Stimulated activated CD4-positive, alpha-beta T cell treated with anti-CD3 and anti-CD28 coated beads, Interleukin-1b, Interleukin-23, amount 100 ng/mL, for 1 hour (primary cell): ENCODE measurements at places on chromosomes 4 and X.

GRCh38 chr4:54840992-54841768, 183.4 kb downstream of the KIT start:
- no peak for DNase-seq

- no peak for DNase-seq
Observed at GRCh38 chr4:27272217-27272616, 411.6 kb downstream of the STIM2 start.

GRCh38 chr4:52617336-52618020, 41.6 kb downstream of the USP46 start:
- DNase-seq = no peak

GRCh38 chrX:130702867-130703707, 199.9 kb downstream of the ENOX2 start:
- DNase-seq = no peak

GRCh38 chr4:173834151-173834550, 304.1 kb upstream of the HAND2 start:
- DNase-seq = no peak

DNA sequence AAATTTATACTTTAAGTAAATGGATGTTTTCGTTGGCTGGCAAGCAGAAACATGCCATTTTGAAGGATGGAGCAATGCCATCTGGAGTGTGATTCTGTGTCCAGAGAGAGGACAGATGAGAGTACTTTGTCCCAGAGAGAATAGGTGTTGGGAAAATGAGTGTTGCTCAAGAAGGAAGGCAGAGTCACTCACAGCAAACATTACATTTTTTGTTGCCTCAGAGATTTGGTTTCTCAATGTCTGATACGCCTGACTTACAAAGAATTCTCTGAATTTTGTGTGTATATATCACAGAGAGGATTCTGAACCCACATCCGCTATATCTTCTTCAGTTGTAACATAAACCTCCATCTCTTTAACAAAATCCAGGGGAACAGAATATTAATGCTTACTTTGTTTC, 102.8 kb upstream of the PCDH18 start:
- DNase-seq = no peak

GRCh38 chr4:163542275-163542674, 47.8 kb downstream of the TMA16 start:
- DNase-seq = no peak

GRCh38 chr4:13990596-13991589, 363.4 kb upstream of the BOD1L1 start:
- no peak for DNase-seq

GRCh38 chr4:37236165-37236564, 8.4 kb upstream of the NWD2 start:
- no peak for DNase-seq

GRCh38 chrX:1452516-1453394, at the start of gene ASMTL:
Gene ASMTL (minus strand): TSS chrX:1452909. CDS start chrX:1452840, 69 bp downstream.
- DNase-seq = peak; percentile 100
